ENCODE measurements at places on chromosomes 16 and 17.

DNA sequence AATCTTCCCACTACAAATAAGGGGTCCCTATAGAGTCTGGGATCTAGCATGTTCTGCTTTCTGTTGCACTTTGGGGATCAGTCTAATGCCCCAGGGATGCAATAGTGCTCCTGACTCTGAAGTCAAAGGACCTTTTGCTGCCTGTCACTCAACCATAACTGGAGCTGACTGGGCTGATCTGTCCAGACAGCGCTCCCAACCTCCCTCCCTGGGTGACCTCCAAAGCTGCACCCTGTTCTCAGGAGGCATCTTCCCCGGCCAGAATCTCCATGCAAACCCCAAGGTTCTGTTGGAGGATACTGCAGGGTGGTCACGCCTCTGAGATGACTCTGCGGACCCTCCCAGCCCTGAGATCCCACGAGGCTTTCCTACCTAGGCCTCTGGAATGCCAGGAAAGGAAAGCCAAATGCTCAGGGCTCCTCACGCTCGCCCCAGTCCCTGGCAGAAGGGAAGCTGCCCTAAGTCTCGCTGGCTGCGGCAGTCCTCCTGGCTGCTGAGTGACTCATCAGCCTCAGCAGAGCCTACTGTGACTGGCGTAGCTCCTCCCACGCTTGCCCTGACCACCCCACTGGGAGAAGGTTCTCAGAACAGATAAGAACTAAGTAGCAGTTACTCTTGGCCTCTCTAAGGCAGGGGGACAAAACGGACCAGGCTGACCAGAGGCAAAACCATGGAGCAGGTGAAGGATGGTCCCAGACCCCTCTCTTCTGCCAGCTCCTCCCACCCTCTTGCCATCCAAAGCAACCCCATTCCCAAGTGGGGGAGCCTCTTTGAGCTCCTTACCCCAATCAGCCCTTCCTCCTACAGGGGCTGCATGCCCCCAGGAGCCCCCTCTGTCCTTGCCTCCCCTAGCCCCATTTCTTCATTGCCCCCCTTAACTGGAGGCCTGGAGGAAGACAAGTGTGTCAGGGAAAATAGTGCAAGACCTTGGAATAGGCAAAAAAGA lies 124.1 kb upstream of the TNRC6C start:
- peaks cover 14% of the 10 kb centered on the region for H3K4me1 ChIP-seq
- H3K36me3 ChIP-seq = no peaks in the 10 kb centered on the region
- no peak overlapping the region for H3K27ac ChIP-seq
- no peaks in the 10 kb centered on the region for H3K27me3 ChIP-seq

DNA sequence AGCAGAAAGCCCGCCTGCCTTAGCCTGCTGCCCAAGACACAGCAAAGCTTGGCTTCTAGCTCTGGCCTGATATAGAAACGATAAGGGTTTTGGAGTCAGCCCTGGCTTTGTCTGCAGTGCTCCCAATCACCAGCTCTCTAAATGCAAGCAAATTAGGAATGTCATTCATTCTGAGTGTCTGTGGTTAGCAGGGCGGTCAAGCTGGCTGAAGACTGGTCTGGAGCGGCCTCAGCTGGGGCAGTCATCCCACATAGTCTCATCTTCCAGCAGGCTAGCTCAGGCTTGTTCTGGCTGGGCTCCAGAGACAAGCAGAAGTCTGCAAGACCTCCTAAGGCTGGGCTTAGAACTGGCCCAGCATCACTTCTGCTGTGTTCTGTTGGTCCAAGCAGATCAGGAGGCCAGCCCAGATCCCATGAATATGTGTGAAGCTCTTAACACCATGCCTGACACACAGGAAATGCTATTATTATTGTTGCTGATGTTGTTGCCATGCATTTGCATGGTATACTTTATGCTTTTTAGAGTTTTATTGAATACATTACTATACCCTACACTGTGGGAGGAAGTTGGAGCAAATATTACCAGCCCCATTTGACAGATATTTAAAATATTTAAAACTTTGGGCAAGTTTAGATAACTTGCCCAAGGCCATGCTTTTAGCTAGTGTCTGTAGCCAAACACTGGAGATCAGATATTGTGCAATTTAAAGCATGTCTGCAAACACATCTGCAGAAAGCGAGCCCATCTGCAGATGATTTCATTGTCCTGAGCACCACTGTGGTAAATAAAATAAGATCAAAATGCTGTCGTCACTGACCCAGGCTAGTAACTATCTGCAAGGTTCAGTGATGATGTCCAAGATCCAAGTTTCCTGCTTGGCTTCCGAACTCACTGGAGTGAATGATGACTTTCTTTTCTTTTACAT lies 24.8 kb downstream of the TMC7 start:
- peak overlapping the region; percentile 39 for H3K27ac ChIP-seq
- H3K4me1 ChIP-seq = peaks cover 10% of the 10 kb centered on the region
- no peaks in the 10 kb centered on the region for H3K36me3 ChIP-seq
- DNase-seq = peak; percentile 87
- H3K4me3 ChIP-seq = no peak overlapping the region

DNA sequence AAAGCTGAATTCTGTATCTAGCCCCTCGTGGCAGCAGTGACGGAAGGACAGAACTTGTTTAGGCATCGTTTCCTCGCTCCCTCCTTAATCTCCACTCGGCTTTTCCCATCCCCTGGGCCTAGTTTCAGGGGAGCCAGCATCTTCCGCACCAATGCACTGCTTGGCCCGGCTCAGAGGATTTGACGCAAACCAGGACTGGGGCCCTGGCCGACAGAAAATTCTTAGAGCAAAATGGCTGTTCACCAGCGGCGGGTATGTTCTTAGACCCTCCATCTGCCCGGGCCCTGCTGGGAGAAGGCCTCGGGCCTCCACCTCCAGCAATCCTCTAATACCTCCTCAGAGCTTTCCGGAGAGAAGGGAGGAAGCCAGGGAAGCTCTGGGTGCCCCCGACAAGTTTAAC lies 54.6 kb downstream of the TBC1D16 start:
- no peak overlapping the region for H3K4me3 ChIP-seq
- no peaks in the 10 kb centered on the region for H3K36me3 ChIP-seq
- no peaks in the 10 kb centered on the region for H3K27me3 ChIP-seq
- H3K27ac ChIP-seq = no peak overlapping the region

DNA sequence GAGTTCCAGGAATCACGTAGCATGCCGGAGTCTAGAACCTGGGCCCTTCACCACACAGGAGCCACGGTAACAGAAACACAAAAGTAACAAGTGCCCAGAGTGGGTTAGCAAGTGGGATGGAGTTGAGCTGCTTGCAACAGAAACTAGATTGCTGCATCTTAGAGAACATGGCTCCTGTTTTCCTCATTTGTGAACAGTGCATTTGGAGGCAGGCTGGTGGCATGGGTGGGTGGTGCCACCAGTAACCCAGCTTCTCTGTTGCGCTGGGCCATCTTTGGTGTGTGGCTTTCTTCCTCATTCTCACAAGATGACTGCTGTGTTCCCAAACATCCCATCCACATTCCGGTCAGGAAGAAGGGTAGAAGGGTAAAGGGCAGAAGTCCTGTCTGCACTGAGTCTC lies 95.5 kb downstream of the KATNIP start:
- H3K27ac ChIP-seq = no peak overlapping the region
- H3K4me1 ChIP-seq = no peaks in the 10 kb centered on the region
- H3K36me3 ChIP-seq = no peaks in the 10 kb centered on the region
- H3K27me3 ChIP-seq = no peaks in the 10 kb centered on the region
- no peak for DNase-seq

DNA sequence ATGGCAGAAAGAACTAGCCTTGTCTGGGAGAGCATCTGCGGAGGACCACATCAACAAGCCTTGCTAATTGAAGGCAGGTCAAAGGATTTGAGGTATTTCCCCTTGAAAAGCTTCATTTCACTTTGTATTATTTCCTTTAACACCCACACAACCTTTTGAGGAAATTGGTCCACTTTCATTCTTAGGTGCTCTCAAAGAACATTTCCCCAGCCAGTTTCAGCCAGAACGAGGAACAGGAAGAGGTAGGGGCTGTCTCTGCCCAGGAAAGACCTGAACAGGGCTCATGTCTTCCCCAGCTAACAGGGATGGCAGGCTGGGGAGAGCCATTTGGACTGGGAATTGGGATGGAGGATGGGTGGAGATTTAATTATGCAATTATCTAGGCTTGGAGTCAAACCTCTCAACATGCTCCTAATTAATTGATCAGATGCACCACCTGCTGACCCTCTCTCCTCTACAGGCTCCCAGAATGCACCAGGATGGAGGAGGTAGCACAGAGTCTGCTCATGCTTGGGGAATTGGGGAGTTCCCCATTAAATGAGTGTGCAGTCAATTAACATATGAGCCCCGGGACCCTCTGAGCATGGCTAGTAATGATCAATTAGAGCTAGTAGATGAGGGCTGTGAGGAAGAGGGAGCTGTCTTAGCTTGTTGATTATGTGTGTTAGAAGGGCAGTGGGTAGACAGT lies 84.6 kb downstream of the GP2 start:
- no peak overlapping the region for H3K4me3 ChIP-seq
- H3K4me1 ChIP-seq = no peaks in the 10 kb centered on the region
- H3K36me3 ChIP-seq = no peaks in the 10 kb centered on the region
- no peaks in the 10 kb centered on the region for H3K27me3 ChIP-seq
- H3K27ac ChIP-seq = no peak overlapping the region

- H3K27me3 ChIP-seq = peaks cover 9% of the 10 kb centered on the region
- H3K4me1 ChIP-seq = no peaks in the 10 kb centered on the region
- no peak overlapping the region for H3K4me3 ChIP-seq
- no peak for DNase-seq
- H3K36me3 ChIP-seq = no peaks in the 10 kb centered on the region
Measured at GRCh38 chr17:78111727-78112517, 16.6 kb downstream of the TMC6 start.

GRCh38 chr16:3952737-3953131 lies 72.2 kb upstream of the CREBBP start:
- no peaks in the 10 kb centered on the region for H3K27me3 ChIP-seq
- H3K4me3 ChIP-seq = no peak overlapping the region
- DNase-seq = no peak
- H3K36me3 ChIP-seq = no peaks in the 10 kb centered on the region
- peaks cover 19% of the 10 kb centered on the region for H3K4me1 ChIP-seq

DNA sequence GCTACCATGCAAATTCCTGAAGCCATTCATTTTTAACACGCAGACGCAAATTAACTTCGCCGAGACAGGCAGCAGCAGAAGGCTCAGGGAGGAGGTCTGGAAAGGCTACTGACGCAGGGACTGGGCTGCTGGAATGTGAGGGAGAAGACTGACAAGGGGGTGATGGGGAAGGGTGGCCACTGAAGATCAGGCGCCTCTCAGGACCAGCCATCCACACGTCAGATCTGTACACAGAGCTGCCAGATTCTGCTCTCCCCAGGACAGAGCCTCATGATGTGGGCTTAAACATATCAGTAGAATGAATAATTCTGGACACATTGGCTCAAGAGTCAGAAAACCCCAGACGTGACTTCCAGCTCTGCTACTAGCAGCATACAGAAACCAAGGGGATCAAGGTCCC lies 25.6 kb upstream of the CLEC18B start:
- no peak overlapping the region for H3K4me3 ChIP-seq
- H3K27me3 ChIP-seq = no peaks in the 10 kb centered on the region
- H3K36me3 ChIP-seq = peaks cover 12% of the 10 kb centered on the region
- peaks cover 10% of the 10 kb centered on the region for H3K4me1 ChIP-seq

GRCh38 chr17:76551685-76552084 lies 11.8 kb downstream of the PRCD start:
- H3K27ac ChIP-seq = peak overlapping the region; percentile 83
- no peak for DNase-seq
- H3K4me1 ChIP-seq = peaks cover 13% of the 10 kb centered on the region
- H3K27me3 ChIP-seq = no peaks in the 10 kb centered on the region

GRCh38 chr17:76500074-76500746 lies 1.0 kb downstream of the RHBDF2 start:
- DNase-seq = no peak
- H3K4me3 ChIP-seq = peak overlapping the region; percentile 82
- no peaks in the 10 kb centered on the region for H3K27me3 ChIP-seq
- peaks cover 27% of the 10 kb centered on the region for H3K4me1 ChIP-seq
- H3K36me3 ChIP-seq = no peaks in the 10 kb centered on the region

- H3K27me3 ChIP-seq = peaks cover 13% of the 10 kb centered on the region
- no peak for DNase-seq
- no peaks in the 10 kb centered on the region for H3K4me1 ChIP-seq
- no peak overlapping the region for H3K4me3 ChIP-seq
Measured at GRCh38 chr16:22685459-22685830, 128.5 kb upstream of the HS3ST2 start.

- no peaks in the 10 kb centered on the region for H3K36me3 ChIP-seq
- H3K4me1 ChIP-seq = no peaks in the 10 kb centered on the region
- no peak for DNase-seq
- H3K27me3 ChIP-seq = no peaks in the 10 kb centered on the region
Measured at GRCh38 chr16:12519986-12520385, 283.7 kb downstream of the CPPED1 start.

- H3K4me1 ChIP-seq = peaks cover 54% of the 10 kb centered on the region
- DNase-seq = no peak
- H3K36me3 ChIP-seq = no peaks in the 10 kb centered on the region
- H3K27me3 ChIP-seq = no peaks in the 10 kb centered on the region
- H3K4me3 ChIP-seq = no peak overlapping the region
Measured at GRCh38 chr17:50272246-50272645, 2.0 kb upstream of the TMEM92 start.

Measured in IMR-90 (cell line).